MCF 10A (cell line): ENCODE measurements at places on chromosomes 3 and 15.

DNA sequence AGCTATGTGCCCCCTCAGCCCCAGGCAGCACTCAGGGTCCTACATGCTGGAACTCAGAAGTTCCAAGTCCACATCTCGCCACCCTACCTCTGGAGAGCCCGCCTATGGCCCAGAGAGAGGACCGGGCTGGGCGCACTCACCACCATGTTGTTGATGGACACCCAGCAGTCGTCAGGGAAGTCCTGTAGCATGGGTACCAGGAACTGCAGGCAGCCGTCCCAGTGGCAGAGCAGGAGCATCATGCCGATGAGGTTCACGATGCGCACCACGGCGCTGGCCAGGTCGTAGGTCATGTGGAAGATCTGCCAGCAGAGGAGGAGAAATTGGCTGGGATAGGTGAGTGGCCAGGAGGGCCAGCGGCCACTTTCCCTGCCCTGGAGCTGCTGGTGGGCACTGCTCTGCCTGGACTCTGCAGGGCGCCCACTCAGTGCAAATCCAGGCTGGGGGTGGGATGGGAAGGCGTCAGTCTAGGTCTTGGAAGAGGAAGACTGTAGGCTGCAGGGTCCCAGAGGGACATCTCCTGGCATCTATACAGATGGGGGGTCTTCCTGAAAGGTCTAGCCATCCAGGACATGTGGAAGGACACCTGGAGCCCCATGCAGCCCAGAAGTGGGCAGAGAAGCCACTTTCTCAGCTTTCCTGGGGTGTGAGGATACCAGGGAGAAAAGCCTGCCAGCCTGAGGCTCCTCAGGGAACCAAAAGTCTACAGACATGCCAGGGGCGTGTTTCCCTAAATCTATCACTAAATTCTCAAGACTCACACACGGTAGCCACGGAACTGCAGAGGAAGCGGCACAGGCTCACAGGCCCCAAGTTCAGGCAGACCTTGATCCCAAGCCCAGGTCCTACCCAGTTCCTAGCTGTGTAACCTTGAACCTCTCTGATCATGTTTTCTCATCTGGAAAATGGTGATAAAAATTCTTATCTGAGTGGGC is 36.5 kb downstream of the HCN4 start:
- H3K27ac ChIP-seq: no peak overlapping the region
- DNase-seq: no peak
- no peaks in the 10 kb centered on the region for H3K4me1 ChIP-seq
- H3K27me3 ChIP-seq: peaks cover 25% of the 10 kb centered on the region

DNA sequence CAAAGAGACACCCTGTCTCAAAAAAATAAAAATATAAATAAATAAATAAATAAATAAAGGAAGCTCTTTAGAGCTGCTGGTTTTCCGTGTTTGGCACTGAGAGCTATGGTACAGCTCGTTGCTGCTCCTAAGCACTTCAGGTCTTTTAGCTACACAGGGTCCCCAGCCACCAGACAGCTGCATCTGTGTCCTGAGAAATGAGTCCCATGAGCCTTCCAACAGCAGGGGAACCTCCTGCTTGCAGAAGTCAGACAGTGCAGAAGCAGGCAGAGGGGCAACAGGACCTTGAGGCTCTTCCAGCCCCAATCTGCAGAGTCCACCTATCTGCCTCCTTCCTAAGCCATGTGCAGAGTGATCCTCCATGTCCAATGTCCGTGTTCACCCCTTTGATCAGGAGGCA is 159.0 kb downstream of the SV2B start:
- no peaks in the 10 kb centered on the region for H3K4me1 ChIP-seq
- H3K27me3 ChIP-seq: peaks cover 23% of the 10 kb centered on the region
- H3K4me3 ChIP-seq: no peak overlapping the region
- H3K36me3 ChIP-seq: no peaks in the 10 kb centered on the region
- no peak overlapping the region for H3K27ac ChIP-seq
- no peak for DNase-seq

- H3K27me3 ChIP-seq: no peaks in the 10 kb centered on the region
- no peak overlapping the region for H3K27ac ChIP-seq
- H3K36me3 ChIP-seq: no peaks in the 10 kb centered on the region
- no peak overlapping the region for H3K4me3 ChIP-seq
Observed at GRCh38 chr15:63430766-63431451, 49.3 kb upstream of the CA12 start.

DNA sequence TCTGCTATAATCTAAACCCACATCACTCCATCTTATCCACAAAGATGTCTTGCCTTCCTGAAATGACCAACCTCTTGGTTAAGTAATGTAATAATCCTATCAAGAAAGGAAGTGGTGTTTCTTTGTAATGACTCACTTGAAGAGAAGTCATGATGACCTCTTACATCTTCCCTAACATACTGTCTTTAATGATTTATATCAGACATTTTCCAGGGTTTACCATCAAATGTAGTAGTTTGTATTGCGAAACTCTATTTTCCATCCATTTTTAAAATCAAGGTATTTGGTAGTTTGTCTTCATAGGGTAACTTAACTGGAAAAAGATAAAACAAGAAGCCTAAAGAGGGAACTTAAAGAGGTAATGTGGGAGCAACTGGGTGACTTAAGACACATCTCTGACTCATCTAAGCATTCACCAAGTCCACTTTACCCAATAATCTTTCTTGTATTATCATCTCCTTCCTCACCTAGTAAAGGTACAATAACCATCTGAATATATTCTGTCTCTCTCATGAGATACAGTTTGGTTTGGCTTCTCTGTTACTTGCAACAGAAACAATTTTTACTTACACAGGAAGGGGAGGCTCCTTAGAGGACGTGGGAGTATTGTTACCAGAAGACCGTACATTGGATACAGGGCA is 5.7 kb upstream of the MAPK6 start:
- no peak overlapping the region for H3K4me3 ChIP-seq
- DNase-seq: peak; percentile 49
- H3K27me3 ChIP-seq: no peaks in the 10 kb centered on the region
- no peak overlapping the region for H3K27ac ChIP-seq

DNA sequence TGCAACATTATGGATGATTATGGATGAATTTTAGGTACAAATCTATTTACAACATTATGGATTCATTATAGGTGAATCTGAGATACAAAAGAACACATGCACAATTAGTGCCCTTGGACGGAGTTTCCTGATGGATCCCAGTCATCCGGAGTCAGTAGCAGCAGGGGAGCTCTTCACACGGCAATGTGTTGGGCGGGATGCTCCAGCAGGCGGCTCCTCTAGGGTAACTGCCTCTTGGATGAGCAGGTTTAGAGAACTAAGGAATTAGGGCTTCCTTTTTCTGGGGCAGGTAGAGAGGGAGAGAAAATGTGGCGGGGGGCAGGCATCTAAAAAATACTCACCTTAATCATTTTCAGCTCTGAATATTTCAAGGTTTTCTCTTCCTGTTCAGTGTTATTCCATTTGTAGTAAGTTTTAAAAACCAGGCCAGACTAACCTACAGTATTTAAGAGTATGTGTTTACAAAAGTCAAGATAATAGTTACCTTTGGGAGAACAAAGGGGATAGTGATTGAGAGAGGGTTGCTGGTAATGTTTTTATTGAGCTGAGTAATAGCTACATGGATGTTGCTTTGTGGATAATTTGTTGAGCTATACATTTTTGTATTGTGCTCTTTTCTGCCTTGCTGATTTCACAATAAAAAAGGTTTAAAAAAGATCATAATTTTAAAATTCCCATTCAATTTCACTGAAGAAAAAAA is 27.4 kb upstream of the GOLM2 start:
- H3K4me1 ChIP-seq: no peaks in the 10 kb centered on the region
- H3K36me3 ChIP-seq: no peaks in the 10 kb centered on the region
- H3K27me3 ChIP-seq: peaks cover 11% of the 10 kb centered on the region
- no peak for DNase-seq

GRCh38 chr3:125318871-125319270 is 56.3 kb downstream of the ZNF148 start:
- H3K4me1 ChIP-seq: peaks cover 15% of the 10 kb centered on the region
- no peaks in the 10 kb centered on the region for H3K27me3 ChIP-seq
- H3K4me3 ChIP-seq: no peak overlapping the region
- DNase-seq: no peak

DNA sequence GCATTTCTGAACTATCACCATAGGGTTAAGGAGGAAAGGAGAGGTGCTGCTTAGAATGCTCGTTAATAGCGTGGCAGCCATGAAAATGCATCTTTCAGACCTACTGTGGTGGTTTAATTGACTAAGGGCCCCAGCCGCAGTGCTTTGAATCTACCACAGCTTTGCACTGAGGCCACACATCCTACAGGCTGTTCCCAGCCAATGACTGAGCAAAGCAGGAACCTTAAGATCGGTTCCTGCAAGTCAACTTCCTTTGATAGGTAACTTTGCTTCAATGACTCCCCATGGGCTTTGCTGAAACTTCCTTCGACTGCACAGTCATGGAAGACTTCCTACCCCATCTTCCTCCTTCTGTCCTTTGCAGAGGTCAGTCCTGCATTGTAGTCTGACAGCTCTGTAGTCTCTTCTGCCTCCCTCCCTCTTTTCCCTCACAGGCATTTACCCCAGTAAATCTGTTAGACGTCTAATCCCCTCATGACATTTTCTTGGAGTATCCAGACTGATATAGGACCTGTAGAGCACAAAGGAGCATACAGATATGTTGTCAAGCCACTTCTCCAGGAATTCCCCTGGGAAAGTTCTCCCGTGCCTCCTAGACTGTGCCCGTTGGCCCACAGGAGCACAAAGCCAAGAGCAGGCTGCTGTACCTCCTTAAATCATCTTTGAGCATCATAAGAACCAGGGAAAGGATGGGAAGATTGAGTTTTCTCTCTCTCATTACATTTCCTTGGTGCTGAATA is 2.6 kb upstream of the BCL2A1 start:
- H3K36me3 ChIP-seq: no peaks in the 10 kb centered on the region
- no peak for DNase-seq
- H3K27ac ChIP-seq: no peak overlapping the region
- no peaks in the 10 kb centered on the region for H3K27me3 ChIP-seq
- H3K4me1 ChIP-seq: peaks cover 13% of the 10 kb centered on the region
- H3K4me3 ChIP-seq: no peak overlapping the region

DNA sequence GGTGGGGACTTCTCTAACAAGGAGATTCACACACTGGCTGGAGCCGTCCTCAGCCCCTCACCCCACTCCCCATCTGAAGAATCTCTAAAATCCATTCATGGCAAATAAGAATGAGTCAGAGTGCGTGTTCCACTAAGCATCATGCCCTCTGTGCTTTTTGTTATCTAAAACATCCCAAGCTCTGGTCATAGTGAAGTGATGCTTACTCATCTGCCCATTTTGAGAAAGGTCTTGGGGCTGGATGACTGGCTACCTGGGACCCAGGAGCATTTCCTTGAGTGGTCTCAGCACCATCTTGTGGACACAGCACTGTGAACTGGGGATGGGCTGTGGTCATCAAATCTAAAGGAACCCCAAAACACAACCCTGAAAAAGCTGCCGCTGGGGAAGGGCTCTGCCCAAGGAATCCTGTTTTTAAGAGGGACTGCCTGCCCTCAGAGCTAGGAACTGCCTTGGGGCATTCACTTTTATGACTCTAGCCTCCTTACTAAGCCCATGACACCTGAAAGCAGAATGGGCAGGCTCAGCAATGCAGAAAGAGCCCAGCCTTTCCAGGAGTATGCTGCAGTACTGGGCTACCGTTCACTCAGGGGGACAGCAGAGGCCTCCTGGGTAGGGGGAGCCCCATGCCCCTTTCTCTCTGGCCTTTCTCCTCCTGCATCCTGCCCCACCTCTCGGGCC is 53.5 kb downstream of the ZBTB38 start:
- H3K27me3 ChIP-seq: no peaks in the 10 kb centered on the region
- no peak overlapping the region for H3K4me3 ChIP-seq
- peaks cover 29% of the 10 kb centered on the region for H3K4me1 ChIP-seq
- peak overlapping the region; percentile 80 for H3K27ac ChIP-seq
